NCI-H187 (cell line): ENCODE measurements at places on chromosomes 4 and X.

- DNase-seq: no peak
Measured at GRCh38 chrX:850471-850916, 219.9 kb downstream of the SHOX start.

- DNase-seq: no peak
Measured at GRCh38 chrX:139120760-139121159, 409.2 kb upstream of the FGF13 start.

- DNase-seq: no peak
Measured at GRCh38 chr4:183631577-183632198, 27.3 kb downstream of the RWDD4 start.

DNA sequence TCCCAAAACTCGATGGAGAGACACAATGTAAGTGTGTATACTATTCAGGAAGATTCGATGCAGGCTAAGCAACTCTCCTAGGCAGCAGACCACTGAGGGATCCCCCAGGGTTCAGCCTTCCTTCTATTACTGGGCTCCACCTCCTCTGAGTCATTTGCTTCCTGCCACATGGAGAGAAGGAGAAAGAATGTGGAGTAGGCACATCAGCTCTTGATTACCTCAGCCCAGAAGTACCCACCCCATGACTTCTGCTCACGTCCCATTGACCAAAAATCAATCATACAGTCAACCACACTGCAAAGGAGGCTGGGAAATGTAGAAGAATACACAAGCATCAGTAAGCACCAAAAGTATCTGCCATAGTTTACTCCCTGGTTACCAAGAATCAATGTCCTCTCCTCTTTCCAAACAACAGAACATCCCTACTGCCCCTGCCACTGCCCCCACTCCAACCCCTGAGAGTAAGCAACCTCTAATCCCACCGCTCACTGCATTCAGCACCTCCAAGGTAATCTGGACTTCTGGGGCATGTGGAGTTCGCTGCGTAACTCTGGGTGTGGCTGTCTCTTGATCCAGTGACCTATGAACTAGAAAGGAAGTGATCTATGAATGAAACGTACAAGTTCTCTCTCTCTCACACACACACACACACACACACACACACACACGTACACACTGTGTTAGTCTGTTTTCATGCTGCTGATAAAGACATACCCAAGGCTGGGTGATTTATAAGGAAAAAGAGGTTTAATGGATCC is 91.2 kb upstream of the C1QTNF7 start:
- no peak for DNase-seq

DNA sequence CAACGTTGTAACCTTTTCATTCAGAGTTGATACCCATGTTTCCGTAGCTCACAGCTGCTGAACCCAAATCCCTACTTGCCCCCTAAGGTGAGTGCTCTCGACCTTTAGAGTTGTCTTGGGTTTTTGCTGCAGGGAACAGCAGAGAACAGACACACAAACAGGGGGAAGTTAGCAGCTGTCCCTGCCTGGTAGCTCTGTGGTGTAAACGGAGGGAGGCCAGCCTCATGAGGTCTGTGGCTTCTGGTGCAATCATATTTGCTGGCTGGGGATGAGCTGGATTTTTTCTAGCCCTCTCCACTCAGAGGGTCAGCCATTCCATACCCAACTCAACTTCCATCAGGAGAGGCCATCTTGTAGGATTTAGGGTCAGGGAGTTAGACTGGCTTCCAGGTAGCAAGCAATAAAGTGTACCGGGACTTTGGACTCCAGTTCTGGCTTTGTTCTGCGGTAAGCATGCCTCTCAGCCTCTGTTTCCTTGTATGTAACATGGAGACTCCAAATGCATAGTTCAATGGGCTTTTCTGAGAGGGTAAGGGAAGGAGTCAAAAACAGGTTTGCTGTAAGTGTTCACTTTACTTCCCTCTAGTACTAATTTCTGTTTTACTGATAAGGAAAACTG is 218.9 kb downstream of the MID1IP1 start:
- DNase-seq: no peak

- DNase-seq: no peak
Measured at GRCh38 chr4:123297836-123298235, 98.8 kb upstream of the SPRY1 start.

GRCh38 chrX:139844884-139845283 is 88.0 kb downstream of the ATP11C start:
- no peak for DNase-seq

DNA sequence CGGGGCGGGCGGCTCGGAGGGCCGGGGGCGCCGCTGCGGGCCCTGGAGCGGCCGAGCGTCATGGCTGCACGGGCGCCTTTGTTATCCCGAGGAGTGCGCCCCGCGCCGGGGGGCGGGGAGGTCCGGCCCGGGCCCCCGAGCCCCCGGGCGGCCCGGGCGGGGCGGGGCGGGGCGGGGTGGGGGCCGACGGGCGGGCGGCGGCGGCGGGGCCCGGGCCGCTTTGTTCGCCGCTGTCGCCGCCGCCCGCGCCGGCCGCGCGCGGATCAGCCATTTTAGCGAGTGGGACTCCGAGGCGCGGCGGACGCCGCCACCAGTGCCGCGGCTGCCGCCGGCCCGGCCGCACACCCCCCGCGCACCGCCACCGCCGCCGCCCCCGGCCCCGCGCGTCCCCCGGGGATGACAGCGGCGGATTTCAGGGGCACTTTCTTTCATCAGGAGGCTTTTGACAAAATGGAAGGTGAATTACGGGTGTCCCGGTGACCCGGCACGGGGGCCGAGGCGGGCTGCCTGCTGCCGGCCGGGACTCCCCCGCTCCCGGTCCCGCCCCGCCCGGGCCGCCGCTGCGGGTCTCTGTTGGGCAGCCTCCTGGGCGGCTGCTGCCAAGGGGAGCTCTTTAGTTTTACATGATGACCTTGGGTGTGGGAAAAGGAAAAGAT is 1.2 kb downstream of the HMGB3 start:
- no peak for DNase-seq

DNA sequence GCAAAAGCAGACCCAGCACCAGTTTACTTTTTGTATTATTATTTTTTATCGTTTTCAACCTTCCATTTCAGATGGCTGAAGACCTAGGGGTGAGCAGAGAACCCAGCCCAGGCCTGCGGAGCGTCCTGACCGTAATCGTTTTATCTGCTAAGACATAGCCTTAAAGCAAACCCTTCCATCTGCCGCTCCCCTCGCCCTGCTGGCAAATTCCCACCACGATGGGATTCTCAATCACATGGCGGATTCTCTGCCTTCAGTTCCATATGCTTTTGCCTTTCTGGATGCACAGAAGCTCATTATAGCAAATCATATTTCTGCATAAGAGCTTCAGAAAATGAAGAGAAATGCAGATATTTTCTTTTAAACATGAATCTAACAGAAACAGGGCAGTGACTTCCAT is 18.6 kb upstream of the XG start:
- DNase-seq: no peak

GRCh38 chrX:66601522-66601921 is 37.4 kb downstream of the EDA2R start:
- no peak for DNase-seq

GRCh38 chrX:115054876-115055275 is 37.5 kb upstream of the IL13RA2 start:
- no peak for DNase-seq

GRCh38 chr4:174483792-174484191 is 38.5 kb downstream of the HPGD start:
- no peak for DNase-seq
